ENCODE measurements at places on chromosomes 3 and 15.

GRCh38 chr15:89364741-89365450, 30.3 kb upstream of the POLG start:
- DNase-seq: no peak

- no peak for DNase-seq
Measured at GRCh38 chr15:50166216-50166615, 15.8 kb upstream of the SLC27A2 start.

GRCh38 chr3:151146071-151146730, 56.8 kb downstream of the GPR171 start:
- DNase-seq: peak; percentile 68

DNA sequence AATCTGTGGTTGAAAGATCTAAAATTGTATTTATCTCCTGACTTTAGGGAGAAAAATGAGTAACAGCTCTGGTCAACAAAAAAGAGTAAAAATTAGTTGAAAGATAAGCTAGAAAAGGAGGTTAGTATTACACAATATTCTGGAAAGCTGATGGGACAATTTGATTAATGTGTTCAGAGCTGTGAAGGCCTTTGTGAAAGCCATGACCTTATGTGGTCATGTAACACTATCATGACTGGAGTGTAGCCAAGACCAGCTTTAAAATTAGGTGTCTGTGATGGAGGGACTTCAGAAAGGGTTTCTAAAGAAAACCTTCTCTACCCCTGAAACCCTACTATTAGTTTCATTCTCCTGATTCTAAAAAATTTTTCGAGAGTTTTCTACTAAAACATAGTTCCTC, 127.2 kb downstream of the NFKBIZ start:
- DNase-seq: no peak

DNA sequence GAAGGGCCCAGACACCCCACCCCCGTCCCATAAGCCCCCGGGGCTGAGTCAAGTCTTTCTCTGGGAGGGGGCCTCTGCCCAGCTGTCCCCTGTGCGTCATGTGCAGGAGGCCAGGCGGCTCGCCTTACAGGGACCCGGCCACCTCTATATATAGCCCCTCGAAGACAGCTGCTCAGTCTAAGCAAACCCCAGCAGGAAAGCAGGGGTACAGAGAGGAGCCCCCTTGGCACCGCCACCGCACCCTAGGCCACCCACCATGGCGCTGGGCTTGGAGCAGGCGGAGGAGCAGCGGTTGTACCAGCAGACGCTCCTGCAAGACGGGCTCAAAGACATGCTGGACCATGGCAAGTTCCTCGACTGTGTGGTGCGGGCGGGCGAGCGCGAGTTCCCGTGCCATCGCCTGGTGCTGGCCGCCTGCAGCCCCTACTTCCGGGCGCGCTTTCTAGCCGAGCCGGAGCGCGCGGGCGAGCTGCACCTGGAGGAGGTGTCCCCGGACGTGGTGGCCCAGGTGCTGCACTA, at the start of gene KLHL40:
KLHL40 (plus strand) TSS at position 175 of the 519 bp plus-strand sequence; CDS start at position 257, 82 bp downstream.
- no peak for DNase-seq

- DNase-seq: no peak
Measured at GRCh38 chr3:64215103-64215502, 10.2 kb downstream of the PRICKLE2 start.

GRCh38 chr15:94443186-94443585, 211.8 kb downstream of the MCTP2 start:
- no peak for DNase-seq

GRCh38 chr15:33639051-33639450, 328.3 kb downstream of the RYR3 start:
- DNase-seq: no peak

DNA sequence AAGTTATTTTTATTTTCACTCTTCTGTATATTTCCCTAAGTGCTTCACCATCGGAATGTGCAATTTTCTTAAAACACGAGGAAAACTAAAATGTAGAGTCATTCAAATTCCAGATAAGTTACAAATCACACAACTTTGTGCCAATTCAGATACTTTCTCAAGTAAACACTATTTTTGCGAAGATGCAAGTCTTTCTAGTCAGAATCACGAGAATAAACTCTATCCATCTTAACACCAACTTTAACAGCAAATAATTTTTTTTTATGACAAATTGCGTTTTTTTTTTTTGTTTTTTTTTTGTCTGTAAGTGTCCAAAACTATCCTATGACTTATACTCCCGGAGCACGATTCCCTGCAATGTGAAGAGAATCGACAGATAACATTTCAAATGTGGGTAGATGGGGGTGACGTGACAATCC, 1.3 kb downstream of the STAG1 start:
- no peak for DNase-seq

DNA sequence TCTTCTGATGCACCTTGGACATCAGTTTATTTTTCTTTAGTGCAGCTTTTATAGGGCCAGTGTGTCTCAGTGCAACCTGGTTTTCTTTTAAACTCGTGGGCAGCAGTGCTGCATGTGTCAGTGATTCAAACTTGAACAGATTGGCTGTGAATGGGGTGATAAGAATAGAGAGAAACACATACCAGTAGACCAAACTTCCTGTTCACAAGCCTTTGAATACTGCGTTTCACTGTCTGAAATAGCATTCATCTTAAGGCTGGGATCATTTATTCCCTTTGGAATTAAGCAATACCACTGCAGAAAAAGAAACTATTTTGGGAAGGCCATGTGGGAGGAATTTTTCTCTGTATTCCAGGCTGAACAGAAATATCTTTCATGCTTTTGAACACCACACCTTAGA, 51.7 kb downstream of the PHLDB2 start:
- DNase-seq: no peak

DNA sequence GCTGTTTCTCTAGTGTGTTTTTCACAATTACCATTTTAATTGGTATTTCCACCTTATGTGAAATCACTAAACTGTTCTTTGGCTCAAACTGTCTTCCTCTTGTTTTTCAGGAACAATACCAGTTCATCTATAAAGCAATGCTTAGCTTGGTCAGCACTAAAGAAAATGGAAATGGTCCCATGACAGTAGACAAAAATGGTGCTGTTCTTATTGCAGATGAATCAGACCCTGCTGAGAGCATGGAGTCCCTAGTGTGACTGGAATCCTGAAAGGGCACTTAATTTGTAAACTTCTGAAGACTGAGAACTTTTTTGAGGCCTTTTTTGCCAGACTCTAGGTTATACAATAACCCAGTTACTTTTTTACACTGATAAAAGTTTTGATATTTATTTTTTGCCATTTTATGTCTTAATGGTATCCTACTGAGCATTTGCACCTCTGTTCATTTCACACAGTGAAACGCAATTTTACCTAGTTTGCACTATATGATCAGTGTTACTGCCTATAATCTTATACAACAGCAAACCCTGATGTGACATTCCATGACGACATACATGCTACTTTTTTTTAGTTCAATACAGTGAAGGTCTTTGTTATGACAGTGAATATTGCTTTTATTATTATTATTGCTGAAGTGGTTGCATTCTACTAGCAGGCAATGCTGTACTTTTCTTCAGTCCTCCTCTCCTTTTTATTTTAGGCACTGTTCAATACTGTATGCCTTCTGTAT, 80.1 kb downstream of the FEZF2 start:
- DNase-seq: no peak

DNA sequence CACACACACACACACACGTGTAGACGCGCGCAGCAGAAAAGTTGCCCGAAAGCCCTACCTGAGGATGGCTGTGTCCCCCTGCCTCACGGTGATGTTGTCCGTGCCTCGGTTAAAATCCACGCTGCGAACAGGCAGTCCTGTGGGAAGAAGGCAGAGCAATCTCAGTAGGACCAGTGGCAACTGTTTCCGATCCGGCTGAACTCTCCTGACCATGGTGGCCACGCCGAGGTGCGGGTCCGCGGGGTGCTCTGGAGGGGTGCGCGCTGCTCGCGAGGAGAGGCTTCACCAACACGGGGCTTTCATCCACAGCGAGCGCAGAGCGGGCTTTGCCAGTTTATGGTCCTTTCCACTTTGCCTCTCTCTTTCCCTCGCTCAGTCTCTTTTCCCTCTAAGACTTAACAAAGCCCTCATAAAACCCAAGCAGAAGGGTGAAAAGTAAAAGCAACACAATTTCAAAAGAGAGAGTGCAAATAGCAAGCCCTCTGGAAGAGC, 422 bp downstream of the LSAMP start:
- no peak for DNase-seq

GRCh38 chr3:16824081-16824696, 60.6 kb upstream of the PLCL2 start:
- peak; percentile 43 for DNase-seq

GRCh38 chr15:58699769-58700168, 49.7 kb downstream of the ADAM10 start:
- no peak for DNase-seq

DNA sequence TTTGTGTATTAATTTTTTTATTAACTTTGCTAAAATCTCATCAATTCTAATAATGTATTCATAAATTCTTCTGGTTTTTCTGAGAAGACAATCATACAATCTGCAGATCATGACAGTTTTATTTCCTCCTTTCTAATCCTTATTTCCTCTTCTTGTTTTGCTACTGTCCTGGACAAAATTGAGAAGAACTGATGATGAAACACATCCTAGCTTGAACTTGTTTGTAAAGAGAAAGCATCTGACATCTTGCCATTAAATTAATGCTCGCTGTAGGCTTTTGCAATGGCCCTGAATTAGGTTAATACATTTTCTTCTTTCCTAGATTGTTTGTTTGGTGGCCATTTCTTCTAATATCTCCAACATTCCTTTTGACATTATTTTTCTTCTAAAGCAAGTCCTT, 110.9 kb upstream of the TPM1 start:
- no peak for DNase-seq

- no peak for DNase-seq
Measured at GRCh38 chr3:161744366-161744765, 247.8 kb downstream of the OTOL1 start.

GRCh38 chr3:7305561-7305960, 444.6 kb downstream of the GRM7 start:
- DNase-seq: no peak

GRCh38 chr15:65096481-65097385, 18.3 kb downstream of the UBAP1L start:
- DNase-seq: no peak

DNA sequence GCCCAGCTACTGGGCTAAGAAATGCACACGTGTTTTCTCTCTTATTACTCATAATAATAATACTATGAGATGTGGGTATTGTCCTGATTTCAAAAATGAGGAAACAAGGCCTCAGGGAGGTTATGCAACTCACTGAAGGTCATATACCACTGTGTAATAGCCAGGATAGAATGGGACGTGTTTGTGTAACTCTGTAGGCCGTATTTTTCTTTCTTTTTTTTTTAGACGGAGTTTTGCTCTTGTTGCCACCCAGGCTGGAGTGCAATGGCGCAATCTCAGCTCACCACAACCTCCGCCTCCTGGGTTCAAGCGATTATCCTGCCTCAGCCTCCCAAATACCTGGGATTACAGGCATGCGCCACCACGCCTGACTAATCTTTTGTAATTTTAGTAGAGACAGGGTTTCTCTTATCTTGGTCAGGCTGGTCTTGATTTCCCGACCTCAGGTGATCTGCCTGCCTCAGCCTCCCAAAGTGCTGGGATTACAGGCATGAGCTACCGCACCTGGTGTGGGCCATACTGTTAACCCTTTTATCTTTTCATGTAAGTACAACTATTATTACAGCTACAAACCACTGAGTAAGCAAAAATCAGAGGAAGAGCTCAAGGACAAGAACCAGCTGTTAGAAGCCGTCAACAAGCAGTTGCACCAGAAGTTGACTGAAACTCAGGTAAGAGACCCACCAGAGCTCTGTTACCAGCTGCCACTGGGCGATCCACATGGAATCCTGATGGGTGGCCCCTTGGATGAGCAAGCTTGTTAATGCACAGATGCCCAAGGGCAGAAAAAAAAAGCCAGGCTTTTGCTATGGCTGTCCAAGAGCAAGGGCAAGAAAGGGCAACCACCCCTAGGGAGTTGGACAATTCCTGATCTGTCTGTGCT, 6.7 kb downstream of the KNSTRN start:
- DNase-seq: no peak

DNA sequence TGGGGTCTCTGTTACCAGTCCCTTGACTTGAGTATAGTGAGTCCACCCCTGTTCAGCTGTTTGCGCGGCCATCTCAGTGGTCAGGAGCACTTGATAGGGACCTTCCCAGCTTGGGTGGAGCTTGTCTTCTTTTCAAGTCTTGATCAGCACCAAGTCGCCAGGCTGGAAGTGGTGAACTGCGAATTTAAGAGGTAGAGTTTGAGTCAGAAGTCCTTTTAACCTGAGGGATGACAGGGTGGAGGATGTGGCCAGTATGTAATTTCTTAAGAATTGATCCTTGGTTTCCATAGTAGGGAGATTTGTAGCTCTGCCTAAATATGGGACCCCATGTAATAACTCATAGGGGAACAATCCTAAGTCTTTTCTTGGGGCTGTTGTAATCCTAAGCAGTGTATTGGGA, 86.3 kb upstream of the XCR1 start:
- no peak for DNase-seq

DNA sequence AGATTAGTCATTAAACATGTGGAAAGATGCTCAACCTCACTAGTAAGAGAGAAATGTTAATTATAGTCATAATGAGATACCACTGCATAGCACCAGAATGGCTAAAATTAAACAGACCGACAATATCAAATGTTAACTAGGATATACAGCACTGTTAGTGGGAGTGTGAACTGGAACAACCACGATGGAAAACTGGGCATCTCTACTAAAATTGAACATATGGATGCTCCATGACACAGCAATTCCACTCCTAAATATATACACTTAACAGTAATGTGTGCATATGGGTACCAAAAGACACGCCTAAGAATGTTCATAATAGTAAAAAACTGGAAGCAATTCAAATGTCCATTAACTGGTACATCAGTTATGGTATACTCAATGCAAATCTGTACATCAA, 41.5 kb downstream of the CRTAP start:
- DNase-seq: no peak

GRCh38 chr3:140219291-140219690, 284.3 kb downstream of the CLSTN2 start:
- DNase-seq: no peak

- DNase-seq: no peak
Measured at GRCh38 chr3:176655404-176656094, 541.7 kb downstream of the TBL1XR1 start.
